HT1080 (cell line): ENCODE measurements at places on chromosomes 12 and 14.
A peak's percentile ranks its signal among the peaks of the same experiment; 100 is the strongest.

DNA sequence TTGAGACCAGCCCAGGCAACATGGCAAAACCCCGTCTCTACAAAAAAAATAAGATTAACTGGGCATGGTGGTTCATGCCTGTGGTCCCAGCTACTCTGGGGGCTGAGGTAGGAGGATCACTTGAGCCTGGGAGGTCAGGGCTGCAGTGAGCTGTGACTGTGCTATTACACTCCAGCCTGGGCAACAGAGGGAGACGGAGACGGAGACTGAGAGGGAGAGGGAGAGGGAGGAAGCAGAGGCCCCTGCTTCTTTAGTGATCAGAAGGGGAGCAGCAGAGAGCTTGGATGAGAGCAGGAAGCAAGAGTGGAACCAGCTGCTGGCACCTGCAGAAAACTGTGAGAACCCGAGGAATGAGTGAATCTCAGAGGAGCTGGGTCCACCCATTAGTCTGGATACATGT, 45.9 kb downstream of the ISCA2 start:
- no peak for DNase-seq

- no peak for DNase-seq
Measured at GRCh38 chr12:93154753-93155480, 222.8 kb upstream of the NUDT4 start.

DNA sequence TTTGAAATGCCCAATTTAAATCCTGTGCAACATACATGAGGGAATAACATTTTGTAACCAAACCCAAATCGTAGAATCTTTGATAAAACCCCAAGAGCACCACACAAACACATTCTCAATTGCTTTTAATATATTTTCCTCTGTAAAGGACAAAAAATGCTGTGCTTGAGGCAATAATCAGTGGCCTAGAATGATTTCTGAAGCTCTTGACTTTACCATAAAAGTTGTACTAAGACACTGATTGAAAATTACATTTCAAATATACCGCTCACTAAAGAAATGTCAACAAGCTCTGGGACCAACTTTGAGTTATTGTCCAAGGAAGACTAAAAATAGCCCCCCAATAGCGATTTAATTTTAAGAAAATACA, 1.5 kb downstream of the EML5 start:
- DNase-seq: no peak

DNA sequence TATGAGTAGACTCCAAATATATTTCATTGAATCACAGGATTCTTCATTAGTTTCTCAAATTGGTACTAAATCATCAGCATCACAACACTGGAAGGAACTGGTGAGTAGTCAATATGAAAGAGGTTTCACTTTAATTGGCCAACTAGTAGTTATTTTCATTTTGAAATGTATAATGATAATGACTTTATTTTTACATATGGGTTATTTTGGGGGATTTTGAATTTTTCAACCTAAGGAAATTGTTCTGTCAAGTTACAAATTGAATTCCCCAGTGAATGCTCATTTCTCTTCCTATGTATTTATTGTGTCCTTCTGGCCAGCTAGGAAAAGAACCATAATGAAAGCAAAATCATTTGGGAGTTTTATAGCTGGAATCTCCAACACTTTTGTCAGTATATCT, 174.2 kb upstream of the ATP2B1 start:
- DNase-seq: no peak

DNA sequence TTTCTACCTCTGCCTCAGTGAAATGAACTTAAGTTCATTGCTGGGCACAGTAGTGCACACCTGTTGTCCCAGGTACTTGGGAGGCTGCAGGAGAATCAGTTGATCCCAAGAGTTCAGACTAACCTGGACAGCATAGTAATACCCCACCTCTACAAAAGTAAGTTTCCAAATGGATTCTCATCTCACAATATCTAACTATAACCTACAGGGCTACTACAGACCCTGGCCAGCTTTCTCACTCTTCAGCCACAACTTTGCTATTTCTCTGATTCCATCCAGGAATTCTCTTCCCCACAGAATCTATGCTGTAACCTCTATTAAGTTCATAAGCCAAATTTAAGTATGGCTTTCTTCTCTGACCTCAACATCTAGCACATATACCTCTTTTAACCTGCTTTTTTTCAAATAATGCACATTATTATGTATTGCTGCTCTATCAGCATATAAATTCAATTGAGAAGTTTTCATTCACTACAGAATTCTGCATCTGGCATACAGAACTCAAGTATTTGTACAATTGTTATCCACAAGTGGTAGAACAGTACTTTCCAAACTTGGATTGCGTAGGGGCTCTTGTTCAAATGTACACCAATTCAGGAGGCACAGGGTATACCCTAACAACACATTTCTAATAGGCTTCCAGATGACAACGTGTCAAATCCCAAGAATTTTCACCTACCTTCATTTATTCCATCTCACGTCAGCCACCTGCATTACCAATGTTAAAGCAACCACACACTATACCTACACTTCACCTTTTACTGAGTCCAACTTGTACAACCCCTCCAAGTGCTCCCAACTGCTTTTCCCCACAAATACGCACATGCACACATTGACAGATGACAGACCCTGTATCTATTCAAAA, 3.8 kb downstream of the RPS29 start:
- peak; percentile 21 for DNase-seq

DNA sequence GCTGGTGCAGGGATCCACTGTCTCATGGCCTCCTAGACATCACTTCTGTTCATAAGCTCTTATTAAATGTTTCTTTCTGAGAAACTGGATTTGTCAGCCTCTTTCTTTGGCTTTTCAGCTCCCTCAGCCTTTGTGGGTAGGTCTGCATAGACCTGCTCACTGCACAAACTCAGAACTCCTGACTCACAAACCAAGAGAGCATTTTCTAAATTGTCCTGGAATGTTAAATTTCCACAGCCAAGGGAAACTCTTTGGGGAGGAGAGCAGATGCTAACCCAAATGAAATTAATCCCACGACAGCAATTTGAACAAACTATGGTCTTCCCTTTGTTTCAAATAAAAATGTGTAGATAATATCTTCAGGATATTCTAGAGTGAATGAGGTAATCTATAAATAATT, 19.5 kb upstream of the CERS5 start:
- no peak for DNase-seq

GRCh38 chr12:96064271-96064670, 28.9 kb upstream of the LTA4H start:
- DNase-seq: no peak

GRCh38 chr12:6178981-6179761, 21.0 kb upstream of the CD9 start:
- no peak for DNase-seq

- DNase-seq: no peak
Measured at GRCh38 chr12:39145175-39145999, 240.0 kb upstream of the CPNE8 start.

- no peak for DNase-seq
Measured at GRCh38 chr12:6758506-6759095, 5.7 kb upstream of the MLF2 start.

- DNase-seq: peak; percentile 86
Measured at GRCh38 chr14:20412876-20413743, at the start of gene TEP1. Gene TEP1, minus strand, starts transcription at chr14:20413501. Its CDS starts 5,062 bp downstream, at chr14:20408439.

DNA sequence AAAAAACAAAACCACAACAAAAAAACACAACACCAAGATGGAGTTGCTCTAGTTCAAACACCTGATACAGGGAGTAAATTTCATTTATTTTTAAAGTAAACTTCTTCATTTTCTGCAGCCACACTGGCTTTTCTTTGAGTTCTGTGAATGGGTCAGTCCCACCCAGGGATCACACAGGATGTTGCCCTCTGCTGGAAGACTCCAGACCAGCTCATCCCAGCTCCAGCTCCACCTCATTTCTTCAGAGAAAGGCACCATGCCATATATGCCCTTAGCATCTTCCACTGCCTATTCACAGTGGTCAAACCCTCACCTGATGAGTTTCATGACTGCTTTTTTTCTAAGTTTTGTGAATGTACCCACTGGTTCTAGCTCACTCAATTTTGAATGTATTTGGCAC, 8.0 kb downstream of the GLIPR1 start:
- DNase-seq: peak; percentile 54

DNA sequence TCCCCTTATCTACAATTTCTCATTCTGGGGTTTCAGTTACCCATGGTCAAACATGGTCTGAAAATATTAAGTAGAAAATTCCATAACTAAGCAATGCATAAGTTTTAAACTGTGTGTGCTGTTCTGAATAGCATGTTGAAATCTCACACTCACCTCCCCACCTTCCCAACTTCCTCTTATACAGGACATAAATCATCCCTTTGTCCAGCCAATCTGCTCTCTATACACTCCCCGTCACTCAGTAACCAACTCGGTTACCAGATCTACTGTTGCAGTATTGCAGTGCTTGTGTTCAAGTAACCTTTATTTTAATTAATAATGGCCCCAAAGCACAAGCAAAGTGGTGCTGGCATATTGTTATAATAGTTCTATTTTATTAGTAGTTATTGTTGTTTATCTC, 420.5 kb downstream of the GXYLT1 start:
- DNase-seq: peak; percentile 28

- DNase-seq: no peak
Measured at GRCh38 chr14:20799456-20799891, 3.2 kb downstream of the RNASE1 start.

DNA sequence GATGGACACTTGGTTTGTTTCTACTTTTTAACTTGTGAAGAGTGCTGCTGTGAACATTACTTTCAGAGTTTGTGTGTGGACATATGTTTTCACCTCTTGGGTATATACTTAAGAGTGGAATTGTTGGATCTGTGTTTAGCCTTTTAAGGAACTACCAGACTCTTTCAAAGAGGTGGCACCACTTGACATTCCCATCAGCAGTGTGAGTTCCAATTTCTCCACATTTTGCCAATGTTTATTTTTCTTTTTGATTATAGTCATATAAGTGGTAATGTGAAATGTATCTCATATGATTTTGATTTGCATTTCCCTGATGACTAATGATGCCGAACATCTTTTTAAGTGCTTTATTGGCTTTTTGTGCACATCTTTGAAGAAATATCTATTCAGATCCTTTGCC, 44.8 kb downstream of the ARHGAP5 start:
- no peak for DNase-seq

DNA sequence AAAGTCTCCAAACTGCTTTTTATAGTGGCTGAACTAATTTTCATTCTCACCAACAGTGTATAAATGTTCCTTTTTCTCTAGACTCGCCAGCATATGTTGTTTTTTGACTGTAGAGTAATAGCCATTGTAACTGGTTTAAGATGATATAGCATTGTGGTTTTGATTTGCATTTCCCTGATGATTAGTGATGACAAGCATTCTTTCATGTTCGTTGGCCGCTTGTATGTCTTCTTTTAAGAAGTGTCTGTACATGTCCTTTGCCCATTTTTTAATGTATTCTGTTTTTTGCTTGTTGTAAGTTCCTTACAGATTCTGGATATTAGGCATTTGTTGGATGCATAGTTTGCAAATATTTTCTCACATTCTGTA, 404.9 kb downstream of the FLRT2 start:
- no peak for DNase-seq

DNA sequence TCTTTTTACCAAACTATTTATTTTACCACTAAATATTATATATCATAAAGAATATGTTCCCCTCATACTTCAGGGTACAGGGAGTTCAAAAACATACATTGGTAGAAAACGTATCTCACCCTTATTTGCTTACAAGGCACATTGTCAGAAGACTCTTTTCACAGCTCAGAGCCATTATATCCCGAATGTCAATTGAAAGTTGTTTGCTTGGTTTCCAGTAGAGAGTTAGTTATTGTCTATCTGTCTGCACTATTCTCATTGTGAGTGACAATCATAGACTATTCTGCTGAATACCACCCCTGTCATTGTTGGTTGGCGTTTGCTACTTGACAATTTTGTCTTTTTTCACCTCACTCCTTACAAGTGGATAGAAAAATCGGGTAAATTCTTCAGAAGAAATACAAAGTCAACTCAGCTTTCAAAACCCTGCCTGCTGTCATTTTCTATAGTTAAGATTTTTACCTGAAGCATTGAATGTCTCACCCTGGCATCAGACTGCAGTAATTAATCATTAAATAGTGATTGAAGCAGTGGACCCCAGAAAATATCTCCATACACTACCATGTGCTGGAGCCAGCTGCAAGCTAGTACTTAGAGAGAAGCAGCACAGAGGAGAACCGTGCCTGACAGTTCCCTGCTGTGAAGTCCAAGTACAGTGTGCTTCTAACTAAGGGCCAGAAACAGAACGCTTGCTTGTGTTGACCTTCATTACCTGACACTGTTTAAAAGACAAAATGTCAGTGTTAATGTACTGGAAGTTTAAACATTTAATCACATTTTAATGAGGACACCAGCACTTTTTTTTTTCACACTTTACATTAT, 510.6 kb downstream of the RERGL start:
- no peak for DNase-seq

DNA sequence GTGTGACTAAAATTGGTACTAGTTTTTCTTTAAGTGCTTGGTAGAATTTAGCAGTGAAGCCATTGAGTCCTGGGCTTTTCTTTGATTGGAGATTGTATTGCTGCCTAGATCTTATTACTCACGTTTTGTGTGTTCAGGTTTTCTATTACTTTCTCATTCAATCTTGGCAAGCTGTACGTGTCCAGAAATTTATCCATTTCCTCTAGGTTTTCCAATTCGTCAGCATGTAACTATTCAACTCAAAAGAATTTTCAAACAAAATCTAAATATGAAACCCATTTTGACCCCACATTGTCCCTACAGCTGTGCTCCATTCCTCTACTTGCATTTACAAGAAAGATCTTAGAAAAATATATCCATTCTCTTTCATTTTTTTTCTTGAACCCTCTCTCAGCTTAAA, 1613.4 kb upstream of the SEL1L start:
- DNase-seq: peak; percentile 26

DNA sequence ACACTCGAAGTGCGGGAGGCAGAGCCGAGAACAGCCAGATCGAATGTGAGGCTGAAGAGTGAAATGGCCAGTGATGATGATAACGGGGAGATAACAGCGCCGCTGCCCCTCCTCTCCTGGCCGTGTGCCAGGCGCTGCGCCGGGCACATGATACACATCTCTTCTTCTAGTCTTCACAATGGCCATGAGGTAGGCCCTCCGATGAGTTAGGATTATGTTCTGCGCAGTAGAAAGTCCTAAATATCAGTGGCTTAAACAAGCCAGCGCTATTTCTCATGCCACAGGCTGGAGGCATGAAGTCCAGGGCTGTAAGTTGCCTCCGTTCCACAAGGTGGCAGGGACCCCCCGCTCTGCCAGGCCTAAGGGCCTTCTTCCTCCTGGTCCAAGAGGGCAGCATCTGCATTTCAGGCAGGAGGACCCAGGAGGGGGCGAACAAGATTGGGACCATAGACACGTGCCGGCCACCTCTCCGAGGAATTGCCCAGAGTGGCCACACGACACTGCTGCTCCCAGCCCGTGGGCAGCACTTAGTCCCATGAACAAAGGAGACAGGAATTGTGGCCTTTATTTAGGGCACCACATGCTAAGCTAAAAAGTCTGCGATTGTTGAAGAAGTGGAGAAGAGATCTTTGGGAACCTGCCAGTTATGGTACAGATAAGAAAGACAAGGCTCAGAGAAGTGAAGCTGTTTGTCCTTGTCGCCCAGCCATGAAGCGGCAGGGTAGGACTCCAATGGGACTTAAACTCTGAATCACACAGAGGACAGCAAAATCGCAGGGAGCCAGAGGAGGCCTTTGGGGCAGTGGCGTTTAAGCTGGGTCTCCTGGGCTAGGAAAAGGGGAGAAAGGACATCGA, 10.9 kb upstream of the HVCN1 start:
- no peak for DNase-seq
